ENCODE measurements at places on chromosomes 2 and 18. TPM values are rescaled to one million over a fixed set of nuclear protein-coding genes. Genes with fewer than 3 reads are reported as not detected.

PCARE gene
- total RNA-seq: not detected

GRCh38 chr2:85210511-85210910, 77.3 kb downstream of the TCF7L1 start:
- H3K27ac ChIP-seq: no peak overlapping the region
- H3K36me3 ChIP-seq: no peaks in the 10 kb centered on the region
- no peaks in the 10 kb centered on the region for H3K4me1 ChIP-seq
- H3K4me3 ChIP-seq: no peak overlapping the region
- no peaks in the 10 kb centered on the region for H3K27me3 ChIP-seq
- no peak for DNase-seq

DNA sequence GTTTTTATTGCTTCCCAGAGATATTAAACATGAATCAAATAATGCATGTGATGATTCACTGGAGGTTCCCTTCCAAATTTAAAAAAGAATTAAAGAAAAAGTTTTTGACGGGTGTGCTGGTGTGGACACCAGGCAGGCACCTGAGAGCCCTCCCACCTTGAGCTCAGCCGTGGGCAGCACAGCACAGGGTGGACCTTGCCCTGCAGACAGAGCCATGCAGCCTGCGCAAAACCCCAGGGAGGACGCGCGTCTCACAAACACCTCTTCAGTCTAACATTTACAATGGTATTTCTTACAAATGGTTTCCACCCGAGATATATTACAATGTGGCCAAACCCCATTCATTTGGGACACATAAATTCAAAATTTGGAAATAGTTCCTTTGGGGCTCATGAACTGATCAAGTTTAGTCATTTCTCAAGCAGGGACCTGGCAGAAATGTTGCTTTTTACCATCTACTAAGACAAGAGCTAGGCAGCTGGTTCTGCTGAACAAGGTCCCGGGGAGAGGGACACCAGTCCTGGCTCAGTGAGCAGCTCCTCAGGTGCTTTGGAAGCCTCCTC, 45.4 kb downstream of the ODC1 start:
- peaks cover 36% of the 10 kb centered on the region for H3K4me1 ChIP-seq
- H3K27me3 ChIP-seq: no peaks in the 10 kb centered on the region
- H3K27ac ChIP-seq: no peak overlapping the region
- H3K4me3 ChIP-seq: no peak overlapping the region
- DNase-seq: no peak

GRCh38 chr2:208099682-208100470, 24.4 kb downstream of the CRYGD start:
- H3K4me3 ChIP-seq: no peak overlapping the region
- no peak for DNase-seq
- H3K27ac ChIP-seq: no peak overlapping the region
- H3K36me3 ChIP-seq: no peaks in the 10 kb centered on the region
- no peaks in the 10 kb centered on the region for H3K4me1 ChIP-seq

DPYSL5 gene
- not detected for total RNA-seq

XPO1 gene
- total RNA-seq: 55.7 TPM

PROC gene
- 0.26 TPM for total RNA-seq
